Stimulated activated CD4-positive, alpha-beta T cell treated with anti-CD3 and anti-CD28 coated beads, Interleukin-2, amount 100 ng/mL, for 24 hours (primary cell): ENCODE measurements at places on chromosomes 12 and 14.

GRCh38 chr12:63918800-63919300 is 74.3 kb downstream of the SRGAP1 start:
- DNase-seq: no peak

DNA sequence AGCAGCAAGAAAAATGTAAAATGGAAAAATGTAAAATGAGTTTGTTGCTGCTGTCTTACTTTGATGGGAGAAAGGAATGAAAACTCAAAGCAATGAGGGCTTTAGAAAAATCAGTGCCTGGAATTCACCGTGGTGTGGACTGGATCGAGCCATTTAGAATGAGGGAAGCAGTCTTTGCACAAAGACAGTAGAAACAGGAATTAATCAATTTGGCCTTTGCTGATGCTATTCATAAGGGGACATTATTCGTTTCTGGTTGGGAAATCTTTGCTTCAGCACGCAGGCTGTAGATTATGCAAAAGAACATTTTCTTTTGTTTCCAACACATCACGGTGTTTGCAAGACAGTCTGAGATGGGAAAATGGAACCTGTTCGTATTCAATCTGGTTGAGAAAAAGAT is 6.9 kb upstream of the TUNAR start:
- DNase-seq: no peak

GRCh38 chr12:67525617-67525884 is 123.0 kb upstream of the DYRK2 start:
- DNase-seq: no peak

- no peak for DNase-seq
Measured at GRCh38 chr14:49396801-49397200, 189.4 kb downstream of the RPS29 start.

DNA sequence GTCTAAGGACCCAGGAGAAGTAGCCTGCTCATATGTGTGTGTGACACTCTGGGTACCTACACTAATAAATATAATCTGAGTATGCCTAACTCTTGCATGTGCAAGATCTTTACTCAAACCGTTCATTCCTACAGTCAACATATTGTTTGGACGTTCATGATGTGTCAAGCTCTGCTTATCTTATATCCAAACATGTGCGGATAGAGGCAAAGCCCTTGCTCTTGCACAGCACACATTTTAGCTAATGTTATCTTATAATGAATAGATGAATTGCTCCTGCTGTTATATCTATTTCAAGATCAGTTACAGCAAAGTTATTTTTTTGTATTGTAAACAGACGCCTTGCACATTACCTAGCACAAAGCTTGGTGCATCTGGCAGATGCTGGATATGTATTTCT is 228.4 kb upstream of the FLRT2 start:
- no peak for DNase-seq

GRCh38 chr12:46509135-46509534 is 136.6 kb upstream of the SLC38A2 start:
- DNase-seq: no peak

DNA sequence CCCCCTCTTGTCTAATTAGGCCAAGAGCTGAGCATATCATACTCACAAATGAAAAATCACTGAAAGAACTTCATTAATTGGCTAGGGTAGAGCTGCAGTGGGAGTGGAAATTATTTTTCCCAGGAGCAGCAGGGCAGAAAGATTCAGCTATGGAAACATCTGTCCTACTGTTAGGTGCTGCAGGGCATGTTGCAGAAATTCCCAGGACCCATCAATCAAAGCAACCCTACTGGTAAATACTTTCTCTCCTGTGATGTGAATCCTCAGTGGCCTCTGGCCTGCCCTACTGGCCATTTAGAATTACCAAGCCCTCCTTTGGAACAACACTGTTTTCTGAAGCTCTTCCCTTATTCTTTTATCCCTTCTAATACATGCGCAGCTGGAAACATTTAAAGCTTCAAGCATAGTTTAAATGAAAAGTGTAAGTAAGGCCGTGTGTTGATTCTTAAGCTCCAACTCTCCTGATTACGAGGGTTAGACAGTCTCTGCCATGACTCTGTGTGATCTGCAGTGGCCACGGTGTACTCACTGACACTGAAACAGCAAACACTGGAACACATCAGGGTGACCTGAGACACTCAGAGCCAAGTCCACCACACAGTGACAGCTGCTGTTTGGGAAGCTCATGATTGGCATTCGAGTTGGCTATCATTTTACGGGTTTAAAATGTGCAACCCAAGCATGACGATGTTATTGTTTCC is 62.6 kb upstream of the TMCC3 start:
- no peak for DNase-seq

- no peak for DNase-seq
Measured at GRCh38 chr12:66960704-66961690, 282.1 kb upstream of the GRIP1 start.

- DNase-seq: no peak
Measured at GRCh38 chr12:113292091-113292490, 42.8 kb downstream of the SLC8B1 start.

- no peak for DNase-seq
Measured at GRCh38 chr12:130161261-130162243, 712 bp upstream of the FZD10 start.

DNA sequence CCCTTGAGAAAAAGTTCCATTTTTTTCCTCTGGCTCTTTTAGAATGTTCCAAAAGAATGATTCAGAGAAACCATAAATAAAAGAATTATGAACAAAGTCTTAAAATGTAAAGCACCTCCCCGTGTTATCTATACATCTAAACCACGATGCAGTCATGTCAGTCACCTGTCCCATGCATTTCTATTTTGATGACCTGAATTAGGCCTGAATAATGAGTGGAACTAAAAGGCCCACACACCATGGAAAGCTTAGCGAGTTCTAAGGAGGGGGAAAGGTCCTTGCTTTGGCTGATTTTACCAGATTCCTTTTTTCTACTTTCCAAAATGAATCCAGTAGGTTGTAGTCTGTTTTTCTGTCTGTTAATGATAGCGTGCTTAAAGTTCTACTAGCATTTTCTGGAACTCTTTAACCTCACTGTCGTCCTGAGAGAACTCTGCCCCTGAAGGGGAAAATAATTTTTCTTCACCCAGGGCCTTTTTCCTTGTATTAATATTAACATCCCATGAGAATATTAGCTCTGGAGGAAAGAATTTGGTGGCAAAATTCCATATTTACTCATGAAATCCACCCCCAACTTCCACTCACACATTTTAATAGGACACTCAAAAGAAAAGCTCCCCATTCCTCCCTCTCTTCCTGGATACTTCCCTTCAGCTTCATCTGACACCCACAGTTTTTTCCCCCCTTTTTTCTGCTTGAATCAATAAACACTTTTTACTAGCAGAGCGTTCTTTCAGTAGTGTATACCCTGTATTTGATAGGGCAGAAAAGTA is 266.3 kb upstream of the DIO2 start:
- DNase-seq: no peak

- DNase-seq: no peak
Measured at GRCh38 chr14:25350021-25350420, 300.1 kb upstream of the STXBP6 start.

DNA sequence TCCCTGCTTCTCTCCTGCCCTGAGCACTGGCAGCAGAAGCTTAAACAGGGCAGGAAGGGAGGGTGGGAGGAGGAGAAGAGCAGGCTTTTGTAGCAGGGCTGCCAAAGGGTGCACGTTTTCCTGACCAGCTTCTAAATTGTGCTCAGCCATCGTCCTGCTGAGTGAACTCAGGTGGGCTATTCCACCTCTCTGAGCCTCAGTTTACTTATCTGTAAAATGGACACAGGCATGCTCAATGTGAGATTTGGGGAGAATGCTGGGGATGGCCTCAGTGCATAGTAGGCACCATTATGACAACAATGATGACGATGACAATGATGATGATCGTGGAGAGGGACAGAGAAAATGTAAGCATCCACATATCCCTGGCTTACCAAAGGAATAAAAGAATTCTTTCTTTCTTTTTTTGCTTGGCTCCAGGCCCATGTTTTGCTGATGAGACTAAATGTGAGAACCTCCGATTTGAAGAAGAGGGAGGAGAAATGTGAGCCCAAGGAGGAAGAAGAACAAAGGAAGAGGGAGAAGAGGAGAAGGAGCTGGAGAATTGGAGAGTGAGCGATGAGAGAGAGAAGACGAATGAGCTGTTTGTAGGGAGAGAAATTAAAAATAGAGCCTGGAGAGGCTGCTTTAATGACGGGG is 105.5 kb upstream of the MYL2 start:
- DNase-seq: no peak

DNA sequence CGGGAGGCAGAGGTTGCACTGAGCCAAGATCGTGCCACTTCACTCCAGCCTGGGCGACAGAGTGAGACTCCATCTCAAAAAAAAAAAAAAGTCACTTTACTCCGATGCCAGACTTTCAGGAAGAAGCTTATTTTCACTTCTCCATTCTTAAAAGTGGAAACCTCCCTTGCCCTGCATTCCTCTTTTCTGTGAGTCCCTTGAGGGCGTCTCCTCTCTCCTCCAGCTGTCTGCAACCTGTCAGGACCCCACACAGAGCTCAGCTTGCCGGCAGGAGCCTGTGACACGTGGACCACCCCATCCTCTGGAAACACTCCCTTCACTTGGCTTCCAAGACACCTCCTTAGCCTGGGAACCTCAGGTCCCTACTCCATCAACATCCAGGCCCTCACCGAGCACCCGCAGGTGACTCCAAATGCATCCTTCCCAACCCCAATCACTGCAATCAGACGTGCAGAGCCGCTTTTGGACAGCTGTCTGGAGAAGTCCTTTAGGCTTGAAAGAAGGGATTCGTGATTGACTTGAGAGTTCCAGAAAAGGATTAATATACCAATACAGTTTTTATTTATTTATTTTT is 34.3 kb downstream of the SLC15A4 start:
- no peak for DNase-seq

DNA sequence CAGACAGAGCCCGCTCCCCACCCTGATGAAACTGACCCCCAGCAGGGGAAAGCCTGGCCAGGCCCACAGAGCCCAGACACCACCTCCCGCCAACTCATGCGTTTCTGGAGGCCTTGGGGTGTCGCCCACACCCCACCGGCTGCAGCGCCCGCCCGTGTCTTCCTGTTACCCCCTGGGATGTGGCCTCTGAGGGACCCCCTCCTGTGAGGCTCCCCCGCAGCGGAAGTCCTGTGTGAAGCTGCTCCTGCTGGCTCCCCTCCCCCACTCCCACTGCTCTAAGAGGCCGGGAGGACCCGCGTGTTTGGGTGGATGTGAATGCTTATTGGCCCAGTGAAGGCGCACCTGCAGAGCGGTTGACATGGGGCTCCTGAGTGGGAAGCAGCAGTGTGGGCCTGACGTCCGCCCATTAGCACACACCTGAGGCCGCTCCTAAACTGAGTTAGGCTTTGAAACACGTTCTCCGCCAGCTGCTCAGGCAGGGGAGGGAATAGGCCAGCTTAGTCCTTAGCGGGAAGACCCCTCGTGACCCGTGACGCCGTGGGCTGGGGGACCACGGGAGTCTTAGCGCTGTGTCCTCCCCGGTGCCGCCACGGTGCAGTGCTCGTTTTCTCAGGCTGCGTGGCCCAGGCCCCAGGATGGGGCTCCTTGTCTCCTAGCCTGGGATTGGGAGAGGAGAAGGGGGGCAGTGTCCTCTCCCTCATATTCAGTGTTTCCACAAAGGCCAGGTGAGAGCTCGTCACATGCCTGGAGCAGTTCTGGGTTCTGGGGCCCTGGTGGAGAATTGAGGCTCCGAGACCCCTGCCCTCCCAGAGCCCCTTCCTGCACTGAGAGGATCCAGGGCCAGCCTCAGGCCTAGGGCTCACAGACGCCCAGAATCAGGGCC is 323.4 kb upstream of the SFSWAP start:
- DNase-seq: no peak

DNA sequence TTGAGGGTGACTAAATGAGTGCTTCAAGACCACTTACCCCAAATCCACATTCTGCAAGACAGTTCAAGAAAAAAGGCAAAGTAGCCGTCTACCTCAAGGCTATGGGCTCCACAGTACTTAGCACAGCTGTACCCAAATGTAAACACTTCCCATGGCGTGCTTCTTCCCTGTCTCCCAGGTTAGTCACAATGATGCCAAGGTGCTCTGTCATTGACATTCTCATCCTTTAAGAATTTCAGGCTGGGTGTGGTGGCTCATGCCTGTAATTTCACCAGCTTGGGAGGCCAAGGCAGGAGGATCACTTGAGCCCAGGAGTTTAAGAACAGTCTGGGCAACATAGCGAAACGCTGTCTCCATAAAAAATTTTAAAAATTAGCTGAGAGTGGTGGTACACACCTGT is 51.2 kb upstream of the CERS5 start:
- DNase-seq: no peak

GRCh38 chr14:22657861-22658260 is 13.7 kb upstream of the OR6J1 start:
- no peak for DNase-seq

DNA sequence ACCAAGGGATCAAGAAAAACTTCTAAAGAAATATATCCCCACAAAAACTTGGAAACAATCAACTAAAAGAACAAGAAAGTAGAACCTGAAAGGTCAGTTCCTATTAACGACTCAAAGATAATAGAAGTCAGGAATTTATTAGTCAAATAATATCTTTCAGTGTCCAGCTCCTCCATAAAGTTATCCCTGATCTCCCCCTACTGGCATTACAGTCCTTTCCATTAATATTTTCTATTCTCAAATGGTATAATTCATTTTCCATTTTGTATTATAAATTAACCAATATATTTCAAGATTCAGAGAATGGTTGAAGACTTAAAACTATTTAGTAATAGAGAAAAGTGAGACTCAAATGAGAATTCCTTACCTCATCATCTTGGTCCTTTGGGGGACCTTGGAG is 11.6 kb upstream of the SUPT16H start:
- DNase-seq: no peak
